ENCODE measurements at places on chromosomes 13 and 19. TPM values are rescaled to one million over a fixed set of nuclear protein-coding genes. Genes with fewer than 3 reads are reported as not detected.

Gene FLT3LG
- 6.6 TPM for polyA plus RNA-seq

Gene SOHLH2
- 0.99 TPM for polyA plus RNA-seq

- DNase-seq = peak; percentile 77
- peaks cover 36% of the 10 kb centered on the region for H3K36me3 ChIP-seq
- no peak overlapping the region for H3K4me3 ChIP-seq
- no peak overlapping the region for H3K27ac ChIP-seq
- H3K27me3 ChIP-seq = no peaks in the 10 kb centered on the region
- peaks cover 37% of the 10 kb centered on the region for H3K4me1 ChIP-seq
Observed at GRCh38 chr19:6218491-6219146, 61.2 kb downstream of the MLLT1 start.

- H3K27me3 ChIP-seq = no peaks in the 10 kb centered on the region
- H3K4me1 ChIP-seq = no peaks in the 10 kb centered on the region
- DNase-seq = peak; percentile 51
Observed at GRCh38 chr13:51541809-51542258, 42.4 kb upstream of the WDFY2 start.

DNA sequence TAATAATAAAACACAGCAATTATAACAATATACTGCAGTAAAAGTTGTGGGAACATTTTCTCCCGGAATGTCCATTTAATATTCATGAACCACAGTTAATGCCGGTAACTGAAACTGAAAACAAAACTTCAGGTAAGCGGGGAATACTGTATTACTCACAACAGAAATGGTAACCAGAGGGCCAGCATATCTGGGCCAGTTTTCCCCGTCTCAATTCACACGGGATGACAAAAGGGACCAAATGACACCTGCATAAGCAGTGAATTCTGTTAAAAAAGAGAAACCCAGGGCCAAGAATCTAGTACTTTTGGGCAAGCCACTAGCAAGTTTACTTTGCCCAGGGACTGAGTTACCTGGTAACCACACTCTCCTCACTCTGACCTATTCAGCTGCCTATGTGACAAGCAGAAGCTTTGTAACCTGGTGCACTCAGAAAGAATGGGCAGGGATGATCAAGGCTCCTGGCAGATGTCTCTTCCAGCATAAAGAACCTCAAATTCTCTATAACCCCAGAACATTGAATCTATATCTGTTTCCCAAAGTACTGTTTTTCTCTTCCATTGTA is 1171.2 kb downstream of the DIAPH3 start:
- H3K27me3 ChIP-seq = no peaks in the 10 kb centered on the region
- H3K36me3 ChIP-seq = no peaks in the 10 kb centered on the region
- H3K4me1 ChIP-seq = no peaks in the 10 kb centered on the region

- DNase-seq = no peak
- no peaks in the 10 kb centered on the region for H3K36me3 ChIP-seq
- no peaks in the 10 kb centered on the region for H3K4me1 ChIP-seq
Observed at GRCh38 chr13:34620074-34620850, 321.8 kb upstream of the NBEA start.

- H3K36me3 ChIP-seq = peaks cover 21% of the 10 kb centered on the region
- no peak for DNase-seq
- H3K4me1 ChIP-seq = no peaks in the 10 kb centered on the region
- no peak overlapping the region for H3K27ac ChIP-seq
Observed at GRCh38 chr19:36805364-36805763, 32.8 kb upstream of the ZNF850 start.

- peak overlapping the region; percentile 80 for H3K27ac ChIP-seq
- H3K36me3 ChIP-seq = no peaks in the 10 kb centered on the region
- no peak for DNase-seq
- peaks cover 16% of the 10 kb centered on the region for H3K4me1 ChIP-seq
- H3K27me3 ChIP-seq = no peaks in the 10 kb centered on the region
Observed at GRCh38 chr19:38898788-38899446, 501 bp downstream of the SIRT2 start.

DNA sequence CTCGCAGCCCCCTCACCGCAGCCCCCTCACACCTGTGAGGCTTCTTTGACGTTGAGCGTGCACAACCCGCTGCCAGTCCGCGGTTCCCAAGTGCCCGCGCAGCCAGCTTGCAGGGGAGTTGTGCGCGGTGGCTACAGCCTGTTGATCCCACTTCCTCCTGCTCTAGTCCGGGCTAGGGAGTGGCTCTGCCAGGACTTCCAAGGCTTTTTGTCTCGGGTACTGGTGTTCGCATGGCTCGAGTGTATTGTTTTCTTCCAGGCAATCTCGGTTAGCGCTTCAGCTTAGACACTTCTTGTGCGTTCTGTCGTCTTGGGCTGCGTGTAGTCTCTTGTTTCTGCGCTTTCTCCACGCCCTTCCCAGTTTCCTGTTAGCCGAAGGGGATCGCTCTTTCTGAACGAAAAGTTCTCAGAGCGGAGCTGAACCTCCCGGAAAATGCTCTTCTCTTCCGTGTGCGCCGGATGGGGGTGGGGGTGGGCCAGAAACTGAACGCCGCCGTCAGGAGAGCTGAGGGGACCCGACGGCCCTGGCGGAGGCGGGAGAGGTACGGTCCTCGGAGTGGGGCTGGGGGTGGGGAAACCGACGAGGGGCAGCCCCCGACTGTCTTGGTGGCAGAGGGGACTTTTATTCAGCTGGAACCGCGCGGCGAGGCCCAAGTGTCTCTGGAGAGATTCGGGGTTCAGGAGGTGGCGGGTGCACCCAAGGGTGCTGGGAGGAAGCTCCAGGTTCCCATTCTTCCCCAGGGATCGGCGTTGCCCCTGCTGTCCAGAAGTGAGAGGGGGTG is 697 bp upstream of the DGKH start:
- peak overlapping the region; percentile 90 for H3K27ac ChIP-seq
- no peaks in the 10 kb centered on the region for H3K36me3 ChIP-seq
- peak overlapping the region; percentile 82 for H3K4me3 ChIP-seq
- H3K27me3 ChIP-seq = no peaks in the 10 kb centered on the region
- no peak for DNase-seq
- H3K4me1 ChIP-seq = no peaks in the 10 kb centered on the region

- H3K27me3 ChIP-seq = no peaks in the 10 kb centered on the region
- H3K4me1 ChIP-seq = no peaks in the 10 kb centered on the region
- DNase-seq = no peak
- no peaks in the 10 kb centered on the region for H3K36me3 ChIP-seq
Observed at GRCh38 chr13:92346046-92346445, 880.6 kb upstream of the GPC6 start.

DNA sequence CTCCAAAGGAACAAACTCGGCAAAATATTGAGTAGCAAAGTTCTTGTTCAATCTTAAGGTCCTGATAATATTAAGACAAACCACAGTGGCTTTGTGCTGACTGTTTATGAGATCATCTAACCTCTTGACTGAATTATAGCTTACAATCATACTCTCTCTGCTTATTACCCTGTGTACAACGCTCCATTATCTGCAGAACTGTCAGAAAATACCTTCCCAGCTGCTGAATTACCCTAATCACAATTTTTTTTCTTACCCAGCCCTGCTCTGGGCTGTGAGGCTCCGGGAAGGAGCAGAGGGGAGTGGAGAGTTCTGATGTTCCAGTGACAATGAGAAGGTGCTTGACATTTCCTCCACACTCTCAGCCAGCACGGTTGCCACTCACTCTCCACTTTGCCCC is 64.8 kb downstream of the DCT start:
- H3K4me1 ChIP-seq = peaks cover 14% of the 10 kb centered on the region
- no peaks in the 10 kb centered on the region for H3K27me3 ChIP-seq
- no peaks in the 10 kb centered on the region for H3K36me3 ChIP-seq
- peak; percentile 65 for DNase-seq
- peak overlapping the region; percentile 14 for H3K27ac ChIP-seq

- H3K4me1 ChIP-seq = peaks cover 11% of the 10 kb centered on the region
- no peak overlapping the region for H3K4me3 ChIP-seq
- no peaks in the 10 kb centered on the region for H3K27me3 ChIP-seq
- H3K36me3 ChIP-seq = no peaks in the 10 kb centered on the region
Observed at GRCh38 chr13:50598338-50598737, 245.2 kb downstream of the DLEU7 start.

GRCh38 chr13:79870123-79870522 is 389.2 kb downstream of the NDFIP2 start:
- H3K36me3 ChIP-seq = no peaks in the 10 kb centered on the region
- peak overlapping the region; percentile 24 for H3K27ac ChIP-seq
- no peak overlapping the region for H3K4me3 ChIP-seq
- DNase-seq = no peak
- H3K4me1 ChIP-seq = no peaks in the 10 kb centered on the region

- H3K27ac ChIP-seq = no peak overlapping the region
- H3K27me3 ChIP-seq = no peaks in the 10 kb centered on the region
- H3K36me3 ChIP-seq = peaks cover 27% of the 10 kb centered on the region
- H3K4me1 ChIP-seq = no peaks in the 10 kb centered on the region
Observed at GRCh38 chr13:21694831-21695230, 24.0 kb downstream of the FGF9 start.

DNA sequence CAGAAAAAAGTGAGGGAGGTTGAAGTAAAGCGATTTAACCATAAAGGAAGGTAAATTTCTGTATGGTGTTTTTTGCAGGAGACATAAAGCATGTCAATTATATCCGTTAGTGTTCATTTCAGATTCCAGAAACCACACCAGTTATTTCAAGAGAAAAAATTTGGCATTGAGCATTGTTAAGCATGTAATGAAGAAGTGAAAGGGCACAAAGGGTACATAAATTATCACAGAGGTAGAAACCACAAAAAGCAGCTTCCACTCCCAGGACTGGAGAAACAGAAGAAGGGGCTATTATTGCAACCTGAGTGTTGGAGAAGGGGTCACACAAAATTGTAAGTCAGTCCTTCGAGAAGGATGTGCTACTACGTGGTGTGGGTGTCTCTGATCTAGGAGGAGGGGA is 72.2 kb upstream of the DACH1 start:
- no peak overlapping the region for H3K27ac ChIP-seq
- no peaks in the 10 kb centered on the region for H3K36me3 ChIP-seq
- H3K4me3 ChIP-seq = no peak overlapping the region
- DNase-seq = no peak
- H3K27me3 ChIP-seq = peaks cover 2% of the 10 kb centered on the region

- peaks cover 8% of the 10 kb centered on the region for H3K4me1 ChIP-seq
- H3K27me3 ChIP-seq = no peaks in the 10 kb centered on the region
- H3K36me3 ChIP-seq = peaks cover 39% of the 10 kb centered on the region
Observed at GRCh38 chr19:7527516-7528191, 5.2 kb downstream of the MCOLN1 start.

DNA sequence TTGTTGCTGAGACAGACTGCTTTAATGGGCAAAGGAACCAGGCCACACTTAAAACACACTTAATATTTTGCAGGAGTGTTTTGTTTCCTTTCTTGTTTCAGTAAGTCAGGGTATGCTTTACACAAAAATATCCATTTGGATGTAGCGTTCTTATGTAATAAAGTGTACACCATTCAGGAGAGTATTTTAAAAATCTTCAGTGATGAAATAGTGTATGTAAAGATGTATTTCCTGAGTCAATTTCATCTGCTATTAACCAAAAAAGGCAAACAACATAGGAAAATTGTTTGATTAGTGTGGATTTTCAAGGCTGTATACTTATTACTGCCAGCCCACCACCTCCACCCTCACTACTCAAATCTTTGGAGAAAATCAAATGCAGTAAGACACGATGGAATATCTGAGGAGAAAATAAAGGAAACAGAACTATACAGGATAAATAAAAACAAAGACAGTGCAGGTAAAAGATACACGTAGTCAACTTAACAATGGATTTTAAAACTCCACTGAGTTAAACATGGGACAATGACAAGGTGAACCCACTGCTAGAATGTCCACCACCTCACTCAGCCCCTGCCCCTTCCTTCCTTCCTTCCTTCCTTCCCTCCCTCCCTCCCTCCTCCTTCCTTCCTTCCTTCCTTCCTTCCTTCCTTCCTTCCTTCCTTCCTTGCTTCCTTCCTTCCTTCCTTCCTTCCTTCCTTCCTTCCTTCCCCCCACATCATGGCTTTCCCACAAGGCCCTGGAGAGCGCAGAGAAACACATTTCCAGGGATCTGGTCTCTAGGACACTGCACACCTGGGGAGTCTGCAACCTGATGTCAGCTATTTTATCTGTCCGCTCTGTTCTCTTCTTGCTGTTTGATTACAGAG is 360.3 kb downstream of the IRS2 start:
- no peaks in the 10 kb centered on the region for H3K27me3 ChIP-seq
- no peak for DNase-seq
- H3K4me1 ChIP-seq = no peaks in the 10 kb centered on the region
- H3K27ac ChIP-seq = no peak overlapping the region

- H3K36me3 ChIP-seq = no peaks in the 10 kb centered on the region
- no peak overlapping the region for H3K27ac ChIP-seq
- no peaks in the 10 kb centered on the region for H3K4me1 ChIP-seq
- no peak overlapping the region for H3K4me3 ChIP-seq
Observed at GRCh38 chr13:76937281-76937820, 11.0 kb upstream of the ACOD1 start.

Data from large intestine (tissue), 12 donors.